ENCODE measurements at places on chromosomes 1 and 21. TPM values are rescaled to one million over a fixed set of nuclear protein-coding genes. Genes with fewer than 3 reads are reported as not detected.
A peak's percentile ranks its signal among the peaks of the same experiment; 100 is the strongest.

- DNase-seq, result no peak
These were observed 56.2 kb upstream of the POFUT2 start for GRCh38 chr21:45343891-45344290.

GRCh38 chr21:37535672-37536071 lies 169.1 kb downstream of the DYRK1A start:
- DNase-seq, result no peak

Gene GJA5
- not detected for total RNA-seq

DNA sequence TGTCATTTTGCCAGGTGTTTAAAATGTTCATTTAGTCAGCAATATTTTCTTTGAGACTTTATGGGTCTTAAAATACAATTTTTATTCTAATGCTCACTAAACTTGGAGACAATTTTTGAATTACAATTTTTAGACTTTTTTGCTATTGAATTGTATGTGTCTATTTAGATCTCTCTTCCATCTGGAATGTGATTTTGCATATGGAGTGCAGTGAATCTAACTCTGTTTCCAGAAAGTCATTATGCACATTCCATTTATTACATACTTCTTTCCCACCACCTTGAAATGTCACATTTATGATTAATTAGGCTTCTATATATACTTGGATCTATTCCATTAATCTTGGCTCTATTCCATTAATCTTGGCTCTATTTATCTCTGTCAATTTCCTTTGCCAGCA lies 5.6 kb upstream of the TSPEAR start:
- DNase-seq, result no peak

- peak; percentile 43 for DNase-seq
These were observed 19.8 kb upstream of the MUTYH start for GRCh38 chr1:45359882-45360513.

GRCh38 chr1:248857201-248857600 lies 1.7 kb downstream of the ZNF692 start:
- no peak for DNase-seq
